ENCODE measurements at places on chromosomes 5 and 9. TPM values are rescaled to one million over a fixed set of nuclear protein-coding genes. Genes with fewer than 3 reads are reported as not detected.

- H3K27ac ChIP-seq = peak overlapping the region; percentile 41
- no peaks in the 10 kb centered on the region for H3K36me3 ChIP-seq
- peak; percentile 59 for DNase-seq
- H3K4me3 ChIP-seq = peak overlapping the region; percentile 1
Measured at GRCh38 chr9:121649476-121650216, 1.8 kb upstream of the DAB2IP start.

CARTPT gene
- total RNA-seq = not detected

GRCh38 chr5:30956251-30956650, 237.2 kb upstream of the CDH6 start:
- peaks cover 11% of the 10 kb centered on the region for H3K4me1 ChIP-seq
- no peak overlapping the region for H3K27ac ChIP-seq
- peaks cover 5% of the 10 kb centered on the region for H3K36me3 ChIP-seq

- H3K4me1 ChIP-seq = no peaks in the 10 kb centered on the region
- no peaks in the 10 kb centered on the region for H3K27me3 ChIP-seq
- H3K4me3 ChIP-seq = no peak overlapping the region
Measured at GRCh38 chr9:86217076-86217755, 42.2 kb downstream of the C9orf153 start.

- DNase-seq = no peak
- no peak overlapping the region for H3K27ac ChIP-seq
- H3K27me3 ChIP-seq = no peaks in the 10 kb centered on the region
- H3K4me3 ChIP-seq = no peak overlapping the region
- H3K4me1 ChIP-seq = peaks cover 35% of the 10 kb centered on the region
Measured at GRCh38 chr5:68033029-68033428, 182.5 kb upstream of the PIK3R1 start.

DNA sequence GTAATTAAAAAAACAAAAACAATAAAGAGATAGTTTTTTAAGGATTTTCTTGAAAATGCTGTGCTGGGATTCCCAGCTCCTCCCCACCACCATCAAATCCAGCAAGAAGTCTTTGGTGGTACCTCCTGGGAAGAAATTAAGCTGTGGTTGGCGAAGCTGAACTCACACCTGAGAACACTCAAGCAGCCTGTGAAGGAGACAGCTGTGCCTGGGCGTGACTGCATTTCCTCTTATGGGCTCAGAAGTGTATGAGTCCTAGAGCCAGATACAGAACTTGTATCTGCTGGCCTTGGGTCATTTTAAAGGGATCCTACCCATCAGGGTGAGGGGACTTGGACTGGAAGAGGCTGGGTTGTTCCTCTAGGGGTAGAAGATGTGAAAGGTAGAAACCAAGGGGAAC, 561.2 kb upstream of the SGCD start:
- H3K27ac ChIP-seq = no peak overlapping the region
- H3K27me3 ChIP-seq = peaks cover 2% of the 10 kb centered on the region
- H3K4me3 ChIP-seq = no peak overlapping the region
- no peak for DNase-seq
- H3K4me1 ChIP-seq = no peaks in the 10 kb centered on the region

- H3K4me3 ChIP-seq = no peak overlapping the region
- peaks cover 18% of the 10 kb centered on the region for H3K36me3 ChIP-seq
- peaks cover 27% of the 10 kb centered on the region for H3K4me1 ChIP-seq
- DNase-seq = no peak
Measured at GRCh38 chr9:131500377-131500776, 2.3 kb upstream of the POMT1 start.

DNA sequence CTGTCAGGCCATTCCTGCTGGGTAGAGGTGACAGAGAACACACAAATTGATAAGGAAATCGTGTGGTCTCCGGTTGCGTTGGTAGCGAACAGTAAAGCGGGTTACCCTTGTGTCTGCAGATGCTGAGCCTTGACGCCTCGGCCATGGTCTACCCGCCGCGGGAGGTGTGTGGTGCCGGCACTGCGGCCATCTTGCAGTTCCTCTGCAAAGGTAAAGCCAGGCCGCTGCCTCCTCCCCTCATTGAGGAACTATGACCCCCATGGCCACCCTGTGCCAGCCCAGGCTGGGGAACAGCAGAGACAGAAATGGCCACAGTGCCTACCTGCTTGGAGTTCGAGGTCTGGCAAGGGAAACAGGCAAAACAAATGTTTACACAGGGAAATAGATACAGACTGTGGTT, 16.3 kb downstream of the LRSAM1 start:
- no peak for DNase-seq
- no peaks in the 10 kb centered on the region for H3K27me3 ChIP-seq
- no peak overlapping the region for H3K27ac ChIP-seq
- H3K4me1 ChIP-seq = peaks cover 3% of the 10 kb centered on the region
- H3K36me3 ChIP-seq = peaks cover 18% of the 10 kb centered on the region
- H3K4me3 ChIP-seq = no peak overlapping the region

SLC34A3 gene
- total RNA-seq = not detected

- DNase-seq = no peak
- no peak overlapping the region for H3K27ac ChIP-seq
- no peaks in the 10 kb centered on the region for H3K4me1 ChIP-seq
- no peak overlapping the region for H3K4me3 ChIP-seq
- no peaks in the 10 kb centered on the region for H3K36me3 ChIP-seq
Measured at GRCh38 chr5:161342886-161343285, 203.6 kb downstream of the GABRB2 start.

DNA sequence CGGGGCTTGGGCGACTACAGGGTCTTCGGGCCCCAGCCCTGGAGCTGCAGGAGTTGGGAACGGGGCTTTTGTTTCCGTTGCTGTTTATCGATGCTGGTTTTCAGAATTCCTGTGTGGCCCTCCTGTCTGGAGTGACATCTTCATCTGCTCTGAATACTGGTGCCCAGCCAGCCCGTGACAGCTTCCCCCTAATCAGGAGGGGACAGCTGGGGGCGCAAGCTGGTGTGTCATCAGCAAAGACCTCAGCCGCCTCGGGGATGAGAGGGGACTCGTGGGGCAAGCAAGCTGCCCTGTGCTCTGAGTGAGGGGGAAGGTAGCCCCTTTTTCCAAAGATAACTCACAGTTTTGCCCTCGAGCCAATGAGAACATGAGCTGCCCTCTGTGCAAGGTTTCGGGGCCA, 110.7 kb downstream of the RXRA start:
- peaks cover 48% of the 10 kb centered on the region for H3K4me1 ChIP-seq
- H3K36me3 ChIP-seq = peaks cover 9% of the 10 kb centered on the region
- no peak overlapping the region for H3K27ac ChIP-seq
- H3K27me3 ChIP-seq = no peaks in the 10 kb centered on the region

- peaks cover 1% of the 10 kb centered on the region for H3K36me3 ChIP-seq
- no peaks in the 10 kb centered on the region for H3K4me1 ChIP-seq
- DNase-seq = no peak
- H3K27ac ChIP-seq = no peak overlapping the region
- H3K27me3 ChIP-seq = peaks cover 26% of the 10 kb centered on the region
Measured at GRCh38 chr5:15183520-15183919, 311.9 kb upstream of the ANKH start.

DNA sequence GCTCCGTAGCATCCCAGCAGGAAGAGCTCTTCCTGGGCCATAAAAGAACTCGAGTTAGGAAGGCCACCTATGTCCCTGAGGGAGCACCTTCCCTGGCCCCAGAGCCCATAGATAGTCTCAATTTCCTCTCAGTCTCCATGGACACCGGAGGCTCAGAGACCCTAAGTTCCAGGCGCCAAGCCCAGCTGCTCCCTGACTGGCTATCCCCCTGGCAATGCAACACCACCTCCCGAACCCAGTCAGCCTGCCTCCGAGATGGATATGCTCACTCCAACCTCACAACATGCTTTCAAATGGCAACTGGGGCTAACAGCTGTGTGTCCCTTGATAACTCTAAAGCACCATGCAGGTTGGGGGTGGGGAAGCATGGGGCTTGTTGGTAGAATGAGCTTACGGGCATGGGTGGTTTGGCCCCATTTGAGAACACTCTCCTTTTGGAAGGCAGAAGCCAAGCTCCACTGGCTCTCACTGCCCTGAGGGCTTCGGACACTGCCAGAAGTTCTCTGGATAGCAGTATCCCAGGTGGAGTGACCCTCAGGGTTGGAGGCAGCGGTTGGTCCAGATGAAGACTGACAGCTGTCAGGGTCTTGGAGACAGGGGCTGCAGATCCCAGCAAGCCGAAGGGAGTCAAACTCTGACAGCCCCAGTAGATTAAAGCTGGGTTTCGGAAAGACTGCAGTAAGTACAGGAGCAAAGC, 165.3 kb downstream of the PAX5 start:
- H3K27ac ChIP-seq = no peak overlapping the region
- no peaks in the 10 kb centered on the region for H3K4me1 ChIP-seq
- H3K27me3 ChIP-seq = peaks cover 43% of the 10 kb centered on the region
- no peak for DNase-seq

- DNase-seq = peak; percentile 32
- no peaks in the 10 kb centered on the region for H3K36me3 ChIP-seq
- no peaks in the 10 kb centered on the region for H3K4me1 ChIP-seq
- H3K27me3 ChIP-seq = peaks cover 4% of the 10 kb centered on the region
- H3K4me3 ChIP-seq = no peak overlapping the region
- H3K27ac ChIP-seq = no peak overlapping the region
Measured at GRCh38 chr9:64773491-64773931, 511.5 kb downstream of the FOXD4L5 start.

GRCh38 chr5:10452768-10453331, 11.2 kb downstream of the ROPN1L start:
- peaks cover 35% of the 10 kb centered on the region for H3K4me1 ChIP-seq
- H3K27me3 ChIP-seq = no peaks in the 10 kb centered on the region
- H3K4me3 ChIP-seq = no peak overlapping the region
- H3K27ac ChIP-seq = peak overlapping the region; percentile 29
- no peak for DNase-seq

DNA sequence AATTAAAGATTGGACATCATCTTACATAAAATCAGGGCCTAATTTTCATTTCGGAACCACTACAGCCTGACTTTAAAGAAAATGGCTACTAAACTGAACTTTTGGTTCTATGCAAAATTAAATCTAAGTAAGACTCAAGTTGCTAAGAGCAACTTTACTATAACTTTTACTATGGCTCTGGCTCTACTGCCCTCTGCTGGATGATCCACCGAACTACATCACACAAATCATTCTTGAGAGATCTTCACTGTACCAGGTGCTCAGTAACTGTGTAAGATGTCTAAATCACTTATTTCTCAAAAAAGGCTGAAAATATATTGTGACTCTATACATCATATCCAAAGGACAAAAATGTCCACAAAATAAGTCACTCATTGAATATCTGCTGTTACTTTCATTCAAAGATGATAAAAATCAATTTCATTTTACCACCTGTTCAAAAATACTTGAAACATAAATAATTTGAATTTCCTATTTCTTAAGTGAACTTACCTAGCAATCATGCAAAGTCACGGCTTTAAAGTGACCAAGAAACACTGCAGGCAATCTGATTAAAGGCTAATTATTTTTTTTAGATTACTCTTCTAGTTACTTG, 13.5 kb downstream of the MOCS2 start:
- no peaks in the 10 kb centered on the region for H3K27me3 ChIP-seq
- no peak overlapping the region for H3K27ac ChIP-seq
- no peak overlapping the region for H3K4me3 ChIP-seq
- peaks cover 33% of the 10 kb centered on the region for H3K4me1 ChIP-seq

SPRY4 gene
- 8.3 TPM for total RNA-seq

- peaks cover 6% of the 10 kb centered on the region for H3K27me3 ChIP-seq
- no peaks in the 10 kb centered on the region for H3K4me1 ChIP-seq
- no peak overlapping the region for H3K4me3 ChIP-seq
- DNase-seq = no peak
- H3K27ac ChIP-seq = no peak overlapping the region
- no peaks in the 10 kb centered on the region for H3K36me3 ChIP-seq
Measured at GRCh38 chr9:108117795-108118194, 628.2 kb upstream of the KLF4 start.

- H3K27me3 ChIP-seq = no peaks in the 10 kb centered on the region
- DNase-seq = no peak
- H3K36me3 ChIP-seq = peaks cover 3% of the 10 kb centered on the region
- H3K27ac ChIP-seq = no peak overlapping the region
- peaks cover 3% of the 10 kb centered on the region for H3K4me1 ChIP-seq
Measured at GRCh38 chr5:81553567-81554212, 159.8 kb upstream of the ACOT12 start.

- no peak for DNase-seq
- H3K36me3 ChIP-seq = no peaks in the 10 kb centered on the region
- H3K27me3 ChIP-seq = peaks cover 8% of the 10 kb centered on the region
- no peaks in the 10 kb centered on the region for H3K4me1 ChIP-seq
Measured at GRCh38 chr9:117555964-117556629, 141.2 kb upstream of the ASTN2 start.

IL13 gene
- total RNA-seq = not detected

DNA sequence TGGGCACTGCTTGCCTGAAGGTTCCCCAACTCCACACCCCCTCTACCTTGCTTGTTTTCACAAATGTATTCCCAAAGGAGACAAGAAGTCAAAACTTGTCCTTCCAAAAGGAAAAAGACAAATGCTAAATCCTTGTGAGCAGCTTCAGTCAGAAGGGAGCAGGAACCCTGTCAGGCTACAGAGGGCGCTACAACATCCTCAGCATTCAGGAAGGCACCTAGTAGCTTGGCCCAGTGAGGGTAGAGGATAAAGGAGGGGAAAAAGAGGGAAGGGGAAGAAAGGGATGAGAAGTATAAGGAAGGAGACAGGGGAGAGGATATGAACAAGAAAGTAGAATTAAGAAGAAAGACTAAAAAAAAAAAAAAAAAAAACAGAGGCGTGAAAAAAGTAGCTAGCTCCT, 97.5 kb downstream of the MLLT3 start:
- H3K27ac ChIP-seq = no peak overlapping the region
- no peak overlapping the region for H3K4me3 ChIP-seq
- peaks cover 2% of the 10 kb centered on the region for H3K27me3 ChIP-seq
- DNase-seq = no peak
- no peaks in the 10 kb centered on the region for H3K36me3 ChIP-seq

DNA sequence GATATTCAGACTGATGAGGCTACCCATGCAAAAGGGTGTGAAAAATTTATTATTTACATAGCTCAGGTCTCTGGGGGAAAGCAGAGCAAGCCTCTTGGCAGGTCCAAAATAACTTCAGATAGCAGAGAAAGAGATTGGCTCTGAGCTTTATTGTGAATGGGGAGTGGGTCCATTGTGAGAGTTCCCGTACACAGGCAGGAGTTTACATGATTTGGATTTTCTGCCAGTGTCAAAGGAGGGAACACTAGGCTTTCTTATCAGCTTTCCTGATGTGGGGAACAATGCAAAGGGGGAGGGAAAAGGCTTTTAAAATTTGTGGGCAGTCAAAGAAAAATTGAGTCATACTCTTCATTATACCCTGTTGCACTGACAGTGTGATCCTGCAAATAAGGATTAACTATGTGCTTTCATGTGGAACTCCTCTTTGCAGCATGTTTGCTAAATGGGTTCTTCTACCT, 615.0 kb upstream of the RIOK2 start:
- H3K4me1 ChIP-seq = no peaks in the 10 kb centered on the region
- no peak overlapping the region for H3K27ac ChIP-seq
- H3K36me3 ChIP-seq = no peaks in the 10 kb centered on the region
- DNase-seq = no peak

GLRA1 gene
- not detected for total RNA-seq

Data from chondrocyte (in vitro differentiated cells).